Retinal pigment epithelial cell (primary cell): ENCODE measurements at places on chromosomes 4 and X.
A peak's percentile ranks its signal among the peaks of the same experiment; 100 is the strongest.

- no peak for DNase-seq
Measured at GRCh38 chrX:56253832-56254703, 21.9 kb downstream of the KLF8 start.

GRCh38 chrX:39582091-39582490 is 515.7 kb downstream of the BCOR start:
- no peak for DNase-seq

DNA sequence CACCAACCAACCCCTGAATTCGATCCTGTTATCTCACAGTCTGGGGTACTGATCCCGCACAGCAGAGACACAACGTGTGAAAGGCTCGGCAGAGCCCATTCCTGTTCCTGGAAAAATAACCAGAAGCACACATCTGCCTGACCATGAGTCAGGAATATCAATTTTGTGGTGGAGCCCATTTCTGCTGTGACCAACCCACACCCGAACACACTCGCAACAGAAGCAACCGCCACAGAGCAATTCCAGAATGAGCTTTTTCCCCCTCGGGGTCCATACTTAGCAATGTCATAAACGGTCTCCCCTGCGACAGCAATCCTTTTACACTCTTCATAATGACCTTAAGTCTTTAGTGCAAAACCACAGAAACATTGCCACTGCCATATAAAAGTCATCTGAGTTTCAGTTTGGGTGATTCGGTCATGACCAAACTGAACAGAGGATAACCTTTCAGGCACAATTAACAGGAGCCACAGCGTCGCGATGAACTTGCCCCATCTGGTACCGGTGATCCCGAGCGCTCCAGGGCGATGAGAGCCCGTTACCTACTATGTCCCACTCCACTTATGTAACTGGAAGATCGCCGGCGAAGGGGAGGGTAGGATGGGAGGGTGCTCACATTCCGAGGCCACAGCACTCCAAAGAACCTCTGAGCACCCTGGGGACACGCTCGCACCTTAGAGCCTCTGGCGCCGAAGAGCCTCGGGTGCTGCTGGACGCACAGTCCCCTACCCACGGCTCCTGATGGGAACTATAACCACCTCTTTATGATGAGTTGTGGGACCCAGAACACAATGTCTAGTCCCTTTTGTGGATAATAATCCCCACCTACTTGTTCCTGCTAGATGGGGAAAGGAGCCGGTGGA is 1.1 kb downstream of the MECP2 start:
- DNase-seq: no peak

GRCh38 chr4:40960941-40961340 is 211.2 kb downstream of the NSUN7 start:
- DNase-seq: no peak

DNA sequence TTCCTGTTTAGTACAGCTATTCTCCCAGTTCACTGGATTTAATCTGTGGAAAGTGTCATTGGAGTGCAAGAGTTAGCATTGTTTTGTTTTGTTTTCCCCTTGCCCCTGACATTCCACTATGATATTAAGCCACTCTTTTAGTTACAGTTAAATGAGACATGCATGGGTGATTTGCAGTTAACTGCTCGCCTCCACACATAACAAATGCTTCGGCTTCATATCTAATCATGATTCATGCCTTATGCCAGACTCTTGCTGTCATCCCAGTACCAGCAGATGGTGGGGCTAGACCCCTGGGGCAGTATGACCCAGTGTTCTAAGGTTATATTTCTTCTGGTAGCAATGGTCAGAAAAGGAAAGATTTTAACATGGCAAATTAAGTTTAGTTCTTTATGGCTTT is 80.1 kb downstream of the RAP1GDS1 start:
- DNase-seq: peak; percentile 39

- DNase-seq: no peak
Measured at GRCh38 chr4:3397128-3397527, 44.6 kb upstream of the HGFAC start.

DNA sequence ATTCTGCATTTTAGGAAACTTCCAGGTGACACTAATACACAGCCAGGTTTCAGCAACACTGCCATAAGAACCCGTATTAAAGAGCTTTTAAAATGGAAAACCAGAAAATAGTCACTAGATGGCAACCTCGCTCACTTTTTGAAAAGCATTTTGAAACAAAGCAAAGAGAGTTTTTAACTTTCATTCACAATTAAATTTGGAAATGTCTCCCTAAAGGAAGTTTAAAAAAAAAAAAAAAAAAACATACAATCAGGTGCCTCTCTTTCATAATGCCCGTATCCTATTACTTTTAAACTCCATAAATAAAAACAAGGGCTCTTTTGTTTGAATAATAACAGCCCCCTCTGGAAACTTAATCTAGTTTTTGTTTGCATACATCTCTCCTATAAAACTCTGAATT is 20.3 kb downstream of the MEPE start:
- no peak for DNase-seq

- DNase-seq: no peak
Measured at GRCh38 chrX:134813697-134814096, 155.4 kb upstream of the PLAC1 start.

DNA sequence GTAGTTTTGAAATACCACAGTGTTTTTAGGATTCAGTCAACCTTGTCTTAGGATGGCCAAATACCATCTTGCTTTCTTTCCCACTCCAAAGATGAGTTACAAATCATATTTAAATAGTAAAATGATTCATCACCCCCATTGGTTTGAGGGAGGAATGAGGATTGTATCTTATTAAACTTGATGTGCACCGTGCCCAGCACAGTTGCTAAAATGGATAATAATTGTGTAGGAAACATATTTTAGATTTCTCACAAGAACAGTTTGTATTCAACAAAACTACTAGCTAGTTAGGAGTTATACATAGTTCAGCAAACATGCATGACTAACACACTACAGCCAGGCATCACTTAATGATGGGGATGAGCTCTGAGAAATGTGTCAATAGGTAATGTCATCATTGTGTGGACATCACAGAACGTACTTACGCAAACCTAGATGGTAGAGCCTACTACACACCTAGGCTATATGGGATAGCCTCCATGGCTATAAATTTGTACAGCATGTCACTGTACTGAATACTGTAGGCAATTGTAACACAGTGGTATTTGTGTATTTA is 245.4 kb downstream of the FBXW7 start:
- DNase-seq: no peak

- no peak for DNase-seq
Measured at GRCh38 chr4:109424093-109424841, 9.3 kb upstream of the SEC24B start.

- DNase-seq: no peak
Measured at GRCh38 chr4:117549524-117549923, 464.1 kb upstream of the TRAM1L1 start.

DNA sequence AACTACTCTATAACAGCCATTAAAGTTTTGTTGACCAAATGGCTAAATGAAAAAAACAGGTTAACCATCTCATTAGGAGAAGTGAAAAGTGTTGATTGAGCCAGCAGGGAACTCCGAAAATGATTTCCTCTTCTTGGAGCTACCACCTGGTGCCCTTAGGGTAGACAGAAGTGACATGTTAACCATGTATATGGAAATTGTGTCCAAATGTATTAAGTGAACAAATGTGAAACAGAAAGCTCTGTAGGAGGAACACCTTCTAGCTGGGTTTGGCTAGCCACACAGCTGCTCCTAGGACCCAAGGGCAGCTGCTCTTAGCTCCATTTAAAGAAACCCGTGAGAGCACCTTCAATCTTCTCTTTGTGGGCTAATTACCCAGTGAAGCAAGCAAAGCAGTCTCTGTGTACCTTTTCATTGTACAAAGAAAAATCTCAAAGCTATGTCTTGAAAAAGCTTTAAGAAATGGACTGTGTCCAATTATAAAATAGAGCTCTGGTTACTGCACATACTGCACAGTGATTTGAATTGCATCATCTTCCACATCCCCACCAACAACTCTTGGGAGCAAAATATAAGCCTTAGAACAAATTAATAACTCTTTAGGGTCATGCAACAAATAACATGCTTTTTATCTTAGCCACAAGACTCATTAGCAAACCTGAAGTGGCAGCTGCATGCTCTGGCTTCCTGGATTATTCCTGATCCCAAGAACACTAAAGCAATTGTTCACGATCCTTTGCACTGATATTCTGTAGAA is 59.2 kb upstream of the PARM1 start:
- peak; percentile 96 for DNase-seq

DNA sequence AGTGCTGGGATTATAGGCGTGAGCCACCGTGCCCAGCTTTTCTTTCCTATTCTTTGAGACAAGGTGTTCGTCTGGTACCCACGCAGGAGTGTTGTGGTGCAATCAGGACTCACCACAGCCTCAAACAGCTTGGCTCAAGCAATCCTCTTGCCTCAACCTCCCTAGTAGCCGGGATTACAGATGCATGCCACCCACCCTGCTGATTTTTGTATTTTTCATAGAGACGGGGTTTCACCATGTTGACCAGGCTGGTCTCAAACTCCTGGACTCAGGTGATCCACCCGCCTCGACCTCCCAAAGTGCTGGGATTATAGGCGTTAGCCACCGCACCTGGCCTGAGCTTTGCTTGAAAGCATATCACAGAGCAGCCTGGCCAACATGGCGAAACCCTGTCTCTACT is 1.5 kb upstream of the CRLF2 start:
- DNase-seq: no peak

- no peak for DNase-seq
Measured at GRCh38 chrX:50211510-50211909, 6.9 kb downstream of the CCNB3 start.
